NCI-H1694 (cell line): ENCODE measurements at places on chromosomes 2 and 18.

DNA sequence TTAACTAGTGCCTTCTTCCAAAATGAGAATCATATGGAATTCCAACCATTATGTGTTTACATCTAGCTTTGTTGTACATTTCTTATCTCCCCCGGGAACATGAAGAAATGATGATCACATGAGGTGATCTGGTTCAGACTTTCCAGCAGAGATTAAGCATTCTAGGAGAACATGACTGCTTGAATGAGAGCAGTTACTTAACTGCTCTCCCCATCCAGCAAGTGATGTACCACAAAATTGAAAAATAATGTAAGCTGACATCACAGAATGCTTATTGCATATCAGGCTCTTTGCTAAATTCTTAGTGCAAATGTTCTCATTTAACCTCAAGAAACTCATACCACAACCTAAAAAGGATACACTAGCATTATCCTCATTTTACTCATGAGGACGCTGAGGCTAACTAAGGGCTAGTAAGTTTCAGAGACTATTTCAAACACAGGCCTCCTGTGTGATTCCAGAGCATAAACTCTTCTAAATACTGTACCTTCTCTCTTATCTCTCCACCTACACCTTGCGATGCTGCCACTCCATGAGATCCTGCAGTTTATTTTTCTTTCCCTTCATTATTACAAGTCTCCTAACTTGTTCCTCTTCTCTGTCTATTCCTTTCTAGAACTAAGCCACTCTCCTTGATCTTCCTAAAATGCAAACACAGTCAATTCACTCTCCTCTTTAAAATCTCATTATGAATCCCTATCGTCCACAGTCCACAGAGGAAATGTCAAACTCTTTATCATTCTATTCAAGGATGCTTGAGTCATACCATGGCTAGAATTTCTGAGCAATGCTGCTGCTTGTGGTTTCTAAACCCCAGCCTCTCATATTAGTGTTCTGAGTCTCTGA lies 1224.8 kb upstream of the ZEB2 start:
- DNase-seq = no peak

DNA sequence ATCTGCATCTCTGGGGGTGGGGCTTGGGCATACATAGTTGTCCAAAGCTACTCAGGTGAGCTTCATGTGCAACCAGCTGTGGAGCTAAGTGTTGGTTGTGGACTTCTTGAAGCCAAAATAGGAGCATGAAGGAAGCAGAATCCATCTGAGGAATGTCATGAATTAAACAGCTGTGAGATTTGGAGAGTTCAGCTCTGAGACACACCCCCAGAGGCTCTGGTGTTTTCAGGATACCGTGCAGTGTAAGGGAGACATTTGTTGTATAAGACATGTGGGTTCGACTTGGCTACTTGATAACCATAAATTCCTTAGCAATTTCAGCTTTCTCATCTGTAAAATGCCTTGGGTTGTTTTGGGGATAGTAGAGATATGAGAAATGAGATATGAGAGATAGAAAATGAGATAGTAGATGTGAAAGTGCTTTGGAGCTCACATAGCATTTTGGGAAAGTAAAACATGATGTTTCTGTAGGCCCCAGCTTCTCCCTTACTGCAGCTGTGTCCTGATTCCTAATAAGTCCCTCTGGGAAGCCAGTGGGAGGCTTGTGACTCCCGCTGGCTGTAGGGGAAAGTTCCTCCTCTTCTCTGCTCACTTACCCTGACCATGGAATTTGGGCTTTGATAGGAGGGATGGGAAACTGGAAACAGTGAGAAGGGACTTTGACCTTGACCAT lies 50.0 kb downstream of the DPYSL5 start:
- no peak for DNase-seq

DNA sequence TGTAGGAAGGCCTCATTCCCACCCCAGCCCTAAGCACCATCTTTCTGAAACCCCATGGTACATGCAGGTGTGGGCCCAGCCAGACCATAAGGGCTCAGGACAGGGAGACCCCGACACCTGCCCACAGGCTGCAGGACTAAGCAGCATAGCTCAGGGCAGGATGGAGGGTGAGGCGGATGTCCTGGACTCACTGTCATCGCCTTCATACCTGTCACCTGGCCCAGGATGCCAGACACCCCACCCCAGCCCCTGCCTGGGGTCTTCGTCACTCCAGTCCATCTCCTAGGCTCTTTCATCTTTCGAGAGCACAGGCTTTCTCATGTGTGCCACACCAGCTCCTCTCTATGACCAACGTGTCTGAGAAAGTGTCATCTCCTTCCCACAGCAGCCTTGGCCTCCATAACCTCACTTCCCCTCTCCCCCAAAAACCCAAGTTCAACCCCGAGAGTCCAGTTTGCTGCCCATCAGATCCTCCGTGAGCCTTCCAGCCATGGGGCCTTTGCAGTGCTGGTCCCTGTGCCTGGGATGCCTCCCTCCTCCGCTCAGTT lies 71.5 kb downstream of the EMX1 start:
- DNase-seq = no peak

DNA sequence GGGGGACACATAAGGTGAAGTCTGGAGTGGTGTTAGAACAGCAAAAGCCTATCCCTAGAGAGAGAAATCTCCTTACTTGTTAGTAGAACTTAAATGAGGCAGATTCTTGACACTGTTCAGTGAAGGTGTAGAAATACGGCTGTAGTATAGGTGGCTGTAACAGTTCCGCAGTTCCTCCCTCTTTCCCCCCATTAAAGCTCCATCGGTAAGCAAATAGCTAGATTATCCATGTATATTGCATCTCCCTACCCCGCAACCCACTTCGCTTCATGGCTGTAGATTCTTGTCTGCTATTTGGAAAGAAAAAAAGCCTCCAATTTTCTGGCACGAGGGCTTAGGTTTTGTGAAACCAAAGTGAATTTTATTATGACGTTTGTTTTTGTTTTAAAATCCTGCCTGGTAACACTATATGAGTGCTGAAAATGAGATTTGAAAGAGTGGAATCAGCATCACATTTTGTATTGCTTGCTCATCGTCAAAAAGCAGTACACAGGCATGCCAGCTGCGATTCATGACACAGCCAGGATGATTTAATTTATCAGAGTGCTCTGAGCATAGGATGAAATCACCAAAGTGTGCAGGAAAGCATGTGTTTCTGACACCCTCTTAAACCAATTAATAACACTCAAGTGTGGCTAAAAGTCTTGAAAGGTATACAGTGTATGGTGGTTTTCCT lies 1.4 kb downstream of the FAM171B start:
- DNase-seq = peak; percentile 53

DNA sequence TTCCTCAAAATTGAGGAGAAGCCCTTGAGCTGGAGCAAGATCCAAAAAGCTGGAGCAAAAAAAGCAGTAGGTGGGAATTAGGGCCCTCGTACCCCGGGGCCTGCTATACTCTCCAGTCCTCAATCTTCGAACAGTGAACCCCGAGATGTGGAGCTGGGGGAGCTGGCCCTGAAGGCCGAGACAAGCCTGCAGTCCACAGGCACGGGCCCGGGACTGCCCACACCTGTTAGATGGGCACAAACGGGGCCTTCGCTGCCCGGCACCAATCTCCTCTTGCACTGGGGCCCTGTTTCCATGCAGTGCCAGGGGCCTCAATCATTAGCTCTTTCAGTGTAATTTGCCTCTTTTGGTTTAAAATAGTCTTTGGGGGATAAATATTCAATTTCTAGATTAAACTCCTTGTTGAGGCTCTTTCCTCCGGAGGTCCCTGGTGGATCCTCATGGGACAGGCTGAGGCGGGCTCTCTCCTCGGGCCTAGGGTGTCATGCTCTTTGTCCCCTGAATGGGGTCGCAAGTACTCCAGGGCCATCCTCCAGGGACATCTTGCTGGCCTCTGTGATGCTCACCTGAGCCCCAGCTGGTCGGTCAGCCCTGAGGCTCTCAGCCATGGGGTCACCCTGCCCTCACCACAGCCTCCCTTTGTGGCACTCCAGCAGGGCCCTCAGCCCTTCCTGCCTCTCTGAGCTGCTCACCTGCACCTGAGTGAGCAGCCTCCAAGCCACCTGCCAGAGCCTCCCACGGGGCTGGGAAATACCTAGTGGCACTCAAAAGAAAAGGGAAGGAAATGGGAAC lies 223.6 kb downstream of the ALPK2 start:
- no peak for DNase-seq

GRCh38 chr18:22167091-22167470 lies 2.3 kb upstream of the GATA6 start:
- DNase-seq = no peak

DNA sequence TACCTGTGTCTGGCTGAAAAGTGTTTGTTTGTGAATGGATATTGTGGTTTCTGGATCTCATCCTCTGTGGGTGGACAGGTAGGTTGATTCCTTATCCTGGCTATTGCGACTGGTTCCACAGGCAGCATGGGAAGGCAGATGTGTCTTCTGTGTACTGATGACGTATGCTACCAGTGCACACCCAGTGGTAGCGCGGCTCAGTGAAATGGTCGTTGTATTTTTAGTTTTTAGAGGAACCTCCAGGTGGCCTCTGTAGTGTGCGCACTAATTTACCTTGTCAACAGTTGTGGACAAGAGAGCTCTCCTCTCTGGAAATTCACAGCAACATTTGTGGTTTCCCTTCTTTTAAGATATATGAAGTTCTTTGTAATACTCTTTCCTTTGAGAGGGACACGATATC lies 52.5 kb downstream of the CCDC74A start:
- no peak for DNase-seq

DNA sequence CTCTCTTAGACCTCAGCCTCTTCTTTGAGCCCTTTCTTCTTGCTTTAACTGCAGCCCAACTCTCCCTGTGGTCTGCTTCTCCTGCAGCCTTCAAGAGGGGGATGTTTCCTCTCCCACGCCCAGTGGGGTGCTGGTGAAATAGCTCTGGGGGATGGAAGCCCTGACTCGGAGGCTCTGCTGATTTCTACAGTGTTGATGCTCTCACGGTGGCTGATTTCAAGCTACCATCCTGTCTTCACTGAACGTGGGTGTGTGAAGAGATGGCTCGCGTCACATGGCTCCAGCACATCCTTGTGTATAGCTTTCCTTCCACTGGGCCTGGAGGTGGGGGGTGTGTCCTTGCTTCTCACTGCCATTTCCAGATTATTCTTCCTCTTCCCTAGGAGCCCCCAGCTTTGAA lies 20.0 kb downstream of the MPP4 start:
- DNase-seq = no peak

- no peak for DNase-seq
Measured at GRCh38 chr18:47531717-47532116, 280.3 kb upstream of the SKOR2 start.

- no peak for DNase-seq
Measured at GRCh38 chr18:32848826-32849225, 76.0 kb upstream of the KLHL14 start.

DNA sequence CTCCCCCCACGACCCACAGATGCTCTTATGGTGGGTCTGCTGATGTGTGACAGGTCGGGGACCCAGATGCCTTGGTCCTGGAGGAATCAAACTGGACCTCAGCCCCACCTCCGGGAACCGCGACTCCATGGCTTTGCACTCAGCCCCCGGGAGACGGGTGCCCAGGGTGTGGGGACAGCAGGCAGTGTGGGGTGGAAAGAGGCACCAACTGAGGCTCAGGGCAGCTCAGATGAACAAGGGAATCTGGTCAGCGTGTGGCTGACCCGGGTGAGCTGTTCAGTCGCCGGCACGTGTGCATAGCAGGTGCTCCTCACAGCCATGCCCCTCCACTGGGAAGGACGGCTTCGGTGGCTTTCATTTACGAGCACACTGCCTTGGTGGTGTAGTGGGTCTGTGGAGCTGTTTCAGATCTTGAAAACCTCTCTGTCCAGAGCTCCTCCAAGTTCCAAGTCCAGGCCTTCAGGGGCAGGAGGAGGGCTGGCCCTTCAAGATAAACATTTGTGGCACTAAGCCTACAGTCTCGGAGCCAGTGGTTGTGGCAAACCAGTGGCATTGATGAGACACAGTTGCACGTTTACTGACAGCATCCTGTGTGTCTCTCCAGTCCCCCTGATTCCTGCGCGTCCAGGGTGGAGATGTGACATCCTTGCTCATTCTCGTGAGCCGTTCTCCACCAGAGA lies 471.2 kb upstream of the HS6ST1 start:
- DNase-seq = no peak

DNA sequence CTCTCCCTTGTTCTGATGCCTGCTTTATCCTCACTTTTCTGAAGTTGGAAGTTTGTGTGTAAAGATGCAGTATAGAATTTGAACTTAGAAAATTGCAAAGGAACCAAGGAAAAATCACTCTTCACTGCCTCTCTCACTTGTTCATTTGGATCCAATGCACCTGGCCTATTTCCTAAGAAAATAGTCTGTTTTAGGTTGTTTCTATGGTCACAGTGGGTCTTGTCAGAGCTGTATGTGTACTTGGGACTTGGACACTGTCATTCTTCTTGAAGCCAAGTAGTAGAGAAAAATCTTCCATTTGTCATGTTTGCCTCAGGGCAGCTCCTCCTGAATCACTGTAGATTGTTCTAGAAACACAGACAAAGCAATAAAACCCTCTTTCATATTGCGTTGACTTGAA lies 80.3 kb upstream of the SESTD1 start:
- DNase-seq = no peak

DNA sequence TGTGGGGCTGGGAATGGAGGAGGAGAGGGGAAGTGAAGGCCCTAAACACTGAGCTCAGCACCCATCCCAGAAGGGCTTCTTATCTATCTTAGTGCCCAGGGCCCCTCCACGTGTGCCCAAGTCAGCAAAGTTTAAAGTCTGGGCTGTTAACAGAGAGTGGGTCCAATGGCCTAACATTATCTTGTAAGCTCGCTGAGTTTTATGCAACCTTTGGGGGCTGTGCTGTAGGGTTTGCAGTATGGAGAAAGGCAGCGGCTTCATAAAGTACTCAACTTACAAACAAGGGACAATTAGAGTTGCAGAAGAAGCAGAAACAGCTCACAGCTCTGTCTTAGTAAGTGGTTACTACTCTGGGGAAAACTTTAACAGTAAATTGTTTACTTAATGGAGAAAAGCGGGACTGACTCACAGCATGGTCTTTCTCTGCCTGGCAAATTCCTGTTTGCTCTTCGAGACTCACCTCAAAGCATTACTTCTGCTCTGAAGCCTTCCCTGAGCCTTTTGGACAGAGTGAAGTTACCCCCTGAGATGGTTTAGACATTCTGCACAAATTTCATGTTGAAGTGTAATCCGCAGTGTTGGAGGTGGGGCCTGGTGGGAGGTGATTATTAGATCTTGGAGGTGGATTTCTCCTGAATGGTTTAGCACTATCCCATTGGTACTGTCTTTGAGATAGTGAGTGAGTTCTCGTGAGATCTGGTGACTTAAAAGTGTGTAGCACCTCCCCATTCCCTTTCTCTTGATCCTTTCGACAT lies 9.0 kb downstream of the ENOSF1 start:
- no peak for DNase-seq

DNA sequence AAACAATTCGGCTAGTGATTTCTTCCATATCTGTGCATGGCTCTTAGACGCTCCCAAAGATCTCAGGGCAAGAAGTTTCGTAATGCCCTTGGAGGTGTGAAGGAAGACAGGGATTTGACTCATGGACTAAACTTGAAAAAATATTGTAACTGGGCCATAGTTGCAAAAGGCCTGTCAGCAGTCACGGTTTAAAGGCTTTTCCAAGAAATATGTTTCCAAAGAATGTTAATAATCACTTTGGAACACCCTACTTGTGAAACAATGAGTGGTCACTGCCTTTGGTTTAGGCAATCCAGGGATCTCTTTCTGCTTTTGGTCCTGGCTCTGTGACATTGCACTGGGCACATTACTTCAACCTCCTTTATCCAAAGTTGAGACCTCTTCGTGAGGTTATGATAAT lies 102.5 kb upstream of the RASGRP3 start:
- no peak for DNase-seq

GRCh38 chr2:62996534-62997186 lies 54.0 kb upstream of the OTX1 start:
- DNase-seq = no peak
